Femur (tissue), 1 donor: ENCODE measurements at places on chromosomes 3 and 15.

DNA sequence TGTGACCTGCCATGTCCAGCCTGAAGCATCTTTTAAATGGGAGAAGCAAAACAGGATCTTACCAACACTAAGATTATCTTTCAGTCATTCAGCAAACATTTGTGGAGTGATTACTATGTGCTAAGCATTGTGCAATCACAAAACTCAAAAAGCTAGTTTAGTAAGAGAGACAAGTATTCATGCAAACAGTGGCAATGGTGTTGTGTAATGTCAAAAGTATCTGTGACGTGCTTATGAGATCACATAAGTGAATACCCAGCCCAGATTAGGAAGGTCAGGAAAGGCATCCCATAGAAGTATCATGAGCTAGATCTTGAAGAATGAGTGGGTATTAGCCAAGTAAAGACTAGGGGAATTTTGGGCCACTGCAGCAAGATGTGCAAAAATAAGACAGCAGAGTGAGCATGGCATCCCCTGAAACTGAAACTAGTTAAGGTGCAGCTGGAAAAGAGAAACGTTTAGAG lies 32.1 kb downstream of the SEC62 start:
- no peak for DNase-seq

GRCh38 chr3:58251631-58252035 lies 14.0 kb downstream of the ABHD6 start:
- no peak for DNase-seq

DNA sequence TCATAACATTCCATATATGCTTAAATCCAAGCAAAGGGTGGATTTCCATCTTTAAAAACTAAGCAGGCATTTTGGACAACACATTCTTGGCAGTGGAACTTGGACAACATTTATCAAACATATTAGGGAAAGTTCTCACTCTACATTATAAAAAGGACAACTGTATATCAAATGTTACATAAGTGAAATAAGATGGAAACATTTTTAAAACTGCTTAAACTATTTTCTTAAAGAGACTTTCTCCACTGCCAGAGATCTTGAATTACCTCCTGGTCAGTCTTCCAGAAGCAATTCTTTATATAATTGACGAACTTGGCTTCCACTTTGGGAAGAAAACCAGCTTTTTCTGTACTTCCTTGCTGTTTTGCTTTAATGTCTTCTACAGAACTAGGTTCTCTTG lies 109.3 kb downstream of the NEO1 start:
- DNase-seq, result no peak

DNA sequence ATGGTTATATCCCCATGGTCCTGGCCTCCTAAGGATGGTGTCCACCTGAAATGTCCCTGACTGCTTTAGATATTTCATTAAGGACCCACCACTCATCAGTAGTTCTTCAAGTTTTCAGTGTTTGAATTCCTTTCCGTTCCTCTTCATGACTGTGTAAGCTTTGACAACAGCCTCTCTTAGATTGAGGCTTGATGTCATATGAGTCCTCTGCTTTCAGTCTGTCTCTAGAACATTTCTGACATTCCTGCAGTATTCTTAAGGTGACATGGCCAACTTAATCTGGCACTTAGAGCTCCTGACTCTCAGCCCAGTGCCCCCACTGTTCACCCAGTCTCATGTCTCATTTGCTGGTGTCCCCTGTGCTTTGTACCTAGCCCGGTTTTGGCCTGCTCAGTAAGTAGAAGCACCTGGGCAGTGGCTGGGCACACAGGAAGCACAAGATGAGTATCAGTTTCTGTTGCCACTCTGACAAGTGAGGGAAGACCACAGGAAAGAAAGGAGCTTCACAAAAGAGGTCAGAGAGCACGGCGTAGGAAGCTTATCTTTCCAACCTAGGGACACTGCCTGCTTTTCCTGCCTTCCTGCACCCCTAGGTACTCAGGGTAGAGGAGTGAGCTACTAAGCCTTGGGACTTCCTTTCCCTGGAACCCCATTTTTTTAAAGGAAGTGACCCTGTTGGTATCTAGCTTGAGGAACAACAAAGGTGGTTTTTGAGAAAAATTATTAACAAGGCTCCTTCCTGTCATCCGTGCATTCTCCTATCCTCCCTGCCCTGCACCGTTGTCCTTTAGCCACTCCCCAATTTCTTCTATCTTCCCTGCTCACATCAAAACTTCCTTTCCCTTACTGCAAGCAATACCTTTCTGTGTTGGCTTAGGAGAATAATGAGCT lies 103.1 kb downstream of the KLHL25 start:
- DNase-seq, result no peak

GRCh38 chr15:100041127-100041828 lies 300.5 kb downstream of the ADAMTS17 start:
- peak; percentile 44 for DNase-seq

DNA sequence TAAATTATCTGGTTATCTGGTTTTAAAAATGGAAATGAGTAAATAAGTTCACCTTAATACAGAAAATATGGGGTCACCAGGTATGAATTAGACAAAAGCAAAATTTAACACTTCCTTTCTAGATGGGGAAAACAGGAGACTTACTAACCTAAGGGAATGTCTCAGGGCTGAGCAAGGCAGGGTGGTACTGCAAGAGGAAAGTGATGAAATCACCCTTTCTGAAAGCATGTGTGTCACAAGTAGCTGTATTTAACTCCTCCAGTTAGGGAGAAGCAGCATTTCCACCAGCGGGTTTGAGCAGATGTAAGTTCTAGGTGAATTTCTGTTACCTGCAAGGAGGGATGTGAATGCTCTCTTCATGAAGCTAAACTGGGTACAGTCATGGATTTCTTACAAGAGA lies 629.1 kb downstream of the MECOM start:
- no peak for DNase-seq

- no peak for DNase-seq
These were observed 745.3 kb downstream of the TUSC7 start for GRCh38 chr3:117454908-117455307.

DNA sequence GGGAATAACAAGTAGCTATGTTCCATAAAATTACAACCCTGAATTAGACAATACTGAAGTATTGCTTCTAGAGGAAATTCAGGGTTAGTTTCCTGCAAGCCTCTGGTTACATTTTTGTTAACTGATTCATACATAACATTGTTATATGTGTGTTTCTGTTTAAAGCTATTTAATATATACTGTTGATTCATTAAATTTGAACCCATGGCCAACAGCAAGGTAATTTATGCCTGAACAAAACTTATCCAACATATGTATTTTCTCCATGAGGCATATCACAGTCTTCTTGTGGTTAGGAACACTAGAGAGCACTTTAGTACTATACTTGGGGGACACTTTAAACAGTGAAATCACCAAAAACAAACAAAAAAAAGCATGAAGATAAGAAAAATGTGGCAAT lies 47.7 kb upstream of the PTX3 start:
- no peak for DNase-seq

GRCh38 chr3:50256978-50257890 lies 11.7 kb upstream of the SEMA3B start:
- DNase-seq, result no peak

DNA sequence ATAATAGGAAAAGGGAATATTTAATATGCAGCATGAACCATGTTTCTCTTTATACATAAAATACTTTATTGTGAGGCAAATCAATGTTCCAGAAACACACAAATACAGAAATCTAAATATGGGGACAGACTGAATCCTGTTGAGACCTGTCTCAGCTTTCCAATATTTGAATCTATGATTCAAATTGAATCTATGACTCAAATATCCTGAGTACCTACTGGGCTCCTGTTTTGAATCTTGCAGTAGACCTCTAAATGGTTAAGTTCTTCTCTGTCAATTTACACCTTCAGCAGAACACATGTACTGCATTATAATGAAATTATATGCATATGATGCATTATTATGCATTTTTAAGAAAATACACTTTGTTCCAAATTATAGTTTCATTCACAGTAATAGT lies 143.2 kb upstream of the PLXND1 start:
- no peak for DNase-seq

- DNase-seq, result no peak
These were observed 67.5 kb downstream of the PROS1 start for GRCh38 chr3:93906245-93906644.
